ENCODE measurements at places on chromosomes 6 and 20.

DNA sequence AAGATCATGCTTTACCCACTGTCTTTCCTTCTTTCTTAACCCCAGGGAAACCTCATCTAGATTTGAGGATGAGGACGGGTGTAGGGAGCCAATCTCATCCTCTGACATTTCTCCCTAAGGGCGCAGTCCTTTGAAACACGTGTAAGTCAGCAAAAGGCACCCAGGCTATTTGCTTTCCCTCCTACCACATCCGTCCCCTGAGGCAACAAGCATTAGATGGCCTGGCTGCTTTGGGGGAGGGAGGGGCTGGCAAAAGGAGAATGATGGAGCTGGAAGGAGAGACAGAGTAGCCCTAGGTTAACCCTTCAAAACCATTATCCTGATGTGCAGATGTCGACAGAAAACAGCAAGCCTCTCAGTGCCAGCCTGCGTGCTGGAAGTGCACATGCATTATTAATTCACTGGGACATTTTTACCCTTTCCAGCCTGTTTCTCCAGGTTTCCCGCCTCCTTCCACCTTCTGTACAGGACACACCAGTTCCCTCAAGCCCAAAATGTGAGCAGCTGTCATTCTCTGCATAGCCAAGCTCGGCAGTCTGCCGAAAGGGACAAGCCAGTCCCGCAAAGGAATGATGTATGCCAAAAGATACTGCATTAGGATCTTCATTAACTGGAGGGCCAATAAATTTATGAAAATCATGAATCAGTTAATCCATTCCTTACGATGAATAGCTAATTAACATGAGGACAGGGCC, 547.2 kb downstream of the CD83 start:
- DNase-seq, result peak; percentile 15

GRCh38 chr6:160428818-160429619, 80.8 kb downstream of the SLC22A3 start:
- no peak for DNase-seq

- no peak for DNase-seq
Observed at GRCh38 chr6:14371530-14371929, 254.0 kb downstream of the CD83 start.

DNA sequence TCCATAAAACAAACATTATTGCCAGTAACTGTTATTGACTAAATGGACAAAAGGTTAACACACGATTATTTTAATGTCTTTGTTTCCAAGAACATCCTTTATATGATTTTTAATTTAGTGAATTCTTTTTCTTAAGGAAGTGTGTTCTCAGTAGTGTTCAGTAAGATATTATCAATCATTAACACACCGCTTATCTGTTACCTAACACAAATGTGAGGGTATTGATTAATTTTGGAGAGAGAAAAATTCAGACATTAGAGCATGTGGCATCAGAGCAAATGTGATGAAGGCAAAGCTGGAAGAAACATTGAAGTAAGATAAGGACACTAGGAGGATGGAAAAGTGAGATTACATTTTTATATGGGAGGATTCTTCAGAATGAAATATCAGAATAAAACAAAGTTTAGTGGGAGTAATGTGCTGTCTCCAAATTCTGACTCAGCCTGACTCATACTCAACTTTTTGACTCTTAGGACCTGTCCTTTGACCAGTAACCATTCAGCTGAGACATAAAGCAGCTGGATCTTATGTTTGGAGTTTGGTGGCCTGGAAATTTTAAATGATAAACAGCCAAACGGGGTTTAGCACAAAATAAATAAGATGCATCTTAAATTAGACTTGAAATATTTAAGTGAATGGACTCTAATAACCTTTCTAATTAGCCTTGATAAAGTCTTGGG, 348.6 kb downstream of the CD109 start:
- DNase-seq, result no peak

GRCh38 chr6:162576016-162576415, 151.6 kb downstream of the PRKN start:
- no peak for DNase-seq

Data from DND-41 (cell line).